ENCODE measurements at places on chromosomes 16 and 17.
A peak's percentile ranks its signal among the peaks of the same experiment; 100 is the strongest.

- no peak for DNase-seq
Measured at GRCh38 chr17:28703552-28704218, 8.0 kb downstream of the PROCA1 start.

- no peak for DNase-seq
Measured at GRCh38 chr17:78126895-78127238, 1.7 kb downstream of the TMC6 start.

DNA sequence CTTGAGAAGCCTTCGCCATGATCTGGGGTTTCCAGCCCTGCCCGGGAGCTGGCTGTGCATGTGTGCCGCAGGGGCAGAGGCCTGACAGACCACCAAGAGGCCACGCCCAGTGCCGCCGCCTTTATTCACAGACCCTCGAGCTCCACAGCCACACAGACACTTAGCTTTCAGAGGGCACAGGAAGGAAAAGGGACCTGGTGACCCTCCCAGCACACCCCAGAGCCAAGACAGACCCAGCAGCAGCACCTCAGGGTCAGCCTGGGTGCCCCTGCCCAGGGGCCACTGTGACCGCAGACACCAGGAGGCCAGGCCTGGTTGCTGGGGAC, 10.8 kb downstream of the MCRIP1 start:
- DNase-seq = no peak

GRCh38 chr17:34610039-34610438, 30.7 kb downstream of the TMEM132E start:
- no peak for DNase-seq

DNA sequence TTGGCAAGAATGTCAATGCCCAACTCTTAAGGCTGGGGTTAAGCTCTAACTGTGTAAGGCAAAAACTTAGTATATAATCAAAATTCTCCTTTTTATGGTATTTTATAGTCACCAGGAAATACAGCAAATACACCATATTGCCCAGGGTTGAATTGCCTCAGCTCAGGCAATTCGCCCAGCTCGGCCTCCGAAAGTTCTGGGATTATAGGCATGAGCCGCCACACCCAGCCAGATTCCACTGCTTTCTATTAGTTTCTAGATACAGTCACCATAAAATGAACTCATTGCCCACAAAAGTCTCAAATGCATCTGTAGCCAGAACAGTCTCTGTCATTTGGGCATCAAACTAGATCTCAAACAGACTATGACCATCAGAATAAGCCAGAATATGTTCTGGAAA, 238.7 kb upstream of the TOX3 start:
- DNase-seq = no peak

DNA sequence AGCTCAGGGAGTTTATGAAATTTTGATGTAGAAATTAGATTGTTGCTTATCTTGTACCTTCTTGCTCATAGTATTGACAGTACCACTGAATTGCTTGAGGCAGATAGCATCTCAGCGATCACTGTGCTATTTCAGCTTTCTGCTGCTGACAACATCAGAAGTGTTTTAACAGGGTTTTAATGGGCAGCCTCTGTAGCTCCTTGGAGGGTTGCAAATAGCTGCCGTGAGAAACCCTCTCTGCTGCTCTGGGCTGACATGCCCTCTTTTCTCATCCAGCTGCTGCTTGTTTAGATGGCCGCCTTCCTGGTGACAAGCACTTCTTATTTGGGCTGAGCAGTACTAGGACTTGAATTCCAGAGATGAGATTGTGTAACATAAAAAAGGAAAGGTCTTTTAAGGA, 180.2 kb upstream of the TBX2 start:
- no peak for DNase-seq

GRCh38 chr16:88597856-88598491, 27.8 kb downstream of the ZC3H18 start:
- no peak for DNase-seq

DNA sequence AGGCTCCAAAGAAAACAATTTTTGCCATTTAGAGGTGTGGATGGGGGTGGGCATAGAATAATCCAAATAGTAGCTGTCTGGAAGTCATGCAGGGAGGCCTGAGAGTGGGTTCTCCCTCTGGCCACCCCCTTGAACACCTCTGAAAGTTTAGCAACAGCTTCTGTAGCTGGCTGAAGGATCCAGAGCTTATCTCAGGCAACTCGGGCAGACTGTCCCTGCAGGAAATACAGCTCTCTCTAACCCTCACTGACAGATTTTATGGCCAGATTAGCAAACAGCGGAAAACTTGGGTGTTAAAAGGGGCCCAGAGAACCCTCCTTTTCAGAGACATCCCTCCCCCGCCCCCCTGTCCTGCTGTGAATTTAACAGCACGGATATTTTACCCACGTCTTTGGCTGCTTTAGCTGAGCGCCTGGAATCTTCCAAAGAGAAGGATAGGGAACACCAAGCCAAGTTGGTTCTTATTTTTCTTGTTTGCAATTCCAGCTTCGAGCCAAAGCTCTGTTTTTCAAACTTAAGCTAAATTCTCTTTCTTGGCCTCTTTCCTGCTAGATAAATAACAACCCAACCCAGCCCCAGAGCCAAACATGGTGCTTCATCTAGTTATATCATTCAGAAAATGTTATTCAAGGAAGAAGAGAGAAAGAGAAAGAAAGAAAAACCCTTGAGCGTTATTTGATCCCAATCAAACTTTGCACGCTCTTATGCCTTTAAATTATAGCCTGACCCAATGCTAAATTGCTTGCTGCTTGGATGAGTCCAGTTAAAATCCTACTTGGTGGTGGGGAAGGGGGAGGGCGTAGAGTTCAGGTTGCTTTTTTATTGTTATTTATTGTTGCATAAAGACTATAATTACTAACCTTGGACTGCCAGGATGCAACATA, 2.3 kb upstream of the HOXB2 start:
- peak; percentile 63 for DNase-seq

GRCh38 chr17:12509801-12510200, 155.9 kb upstream of the MYOCD start:
- no peak for DNase-seq

GRCh38 chr16:53546988-53547391, 44.0 kb upstream of the AKTIP start:
- no peak for DNase-seq

- no peak for DNase-seq
Measured at GRCh38 chr17:34816848-34817247, 144.4 kb downstream of the CCT6B start.

GRCh38 chr17:61450641-61451537, 1.3 kb upstream of the TBX4 start:
- no peak for DNase-seq

- DNase-seq = no peak
Measured at GRCh38 chr17:51463353-51463752, 203.0 kb downstream of the UTP18 start.

GRCh38 chr17:68532826-68533225, 20.6 kb downstream of the PRKAR1A start:
- DNase-seq = no peak

GRCh38 chr17:78748730-78749317, 33.2 kb downstream of the CYTH1 start:
- no peak for DNase-seq

DNA sequence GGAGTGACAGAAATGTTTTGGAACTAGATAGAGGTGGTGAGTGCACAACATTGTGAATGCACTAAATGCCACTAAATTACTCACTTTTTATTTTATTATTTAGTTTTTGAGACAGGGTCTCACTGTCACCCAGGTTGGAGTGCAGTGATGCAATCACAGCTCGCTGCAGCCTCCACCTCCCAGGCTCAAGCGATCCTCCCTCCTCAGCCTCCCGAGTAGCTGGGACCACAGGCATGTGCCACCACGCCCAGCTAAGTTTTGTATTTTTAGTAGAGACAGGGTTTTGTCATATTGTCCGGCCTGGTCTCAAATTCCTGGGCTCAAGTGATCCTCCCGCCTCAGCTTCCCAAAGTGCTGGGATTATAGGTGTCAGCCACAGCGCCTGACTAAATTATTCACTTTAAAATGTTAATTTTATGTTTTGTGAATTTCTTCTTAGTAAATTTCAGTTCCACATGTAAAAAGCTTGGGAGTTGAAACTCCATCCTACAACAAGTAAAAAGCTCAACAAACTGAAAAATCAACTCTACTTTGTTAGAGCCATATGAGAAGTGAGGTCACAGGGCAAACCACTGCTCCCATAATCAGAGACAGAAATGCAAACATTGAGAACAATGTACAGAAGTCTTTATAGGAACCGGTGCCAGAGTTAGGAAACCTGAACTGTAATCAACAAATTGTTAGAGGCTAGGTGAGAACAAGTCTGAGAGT, 13.8 kb upstream of the SLC5A10 start:
- no peak for DNase-seq

GRCh38 chr17:45423304-45423974, 9.2 kb downstream of the ARHGAP27 start:
- no peak for DNase-seq

GRCh38 chr16:51155199-51155607, 4.1 kb upstream of the SALL1 start:
- no peak for DNase-seq

- no peak for DNase-seq
Measured at GRCh38 chr16:75023009-75023408, 24.2 kb downstream of the ZNRF1 start.

DNA sequence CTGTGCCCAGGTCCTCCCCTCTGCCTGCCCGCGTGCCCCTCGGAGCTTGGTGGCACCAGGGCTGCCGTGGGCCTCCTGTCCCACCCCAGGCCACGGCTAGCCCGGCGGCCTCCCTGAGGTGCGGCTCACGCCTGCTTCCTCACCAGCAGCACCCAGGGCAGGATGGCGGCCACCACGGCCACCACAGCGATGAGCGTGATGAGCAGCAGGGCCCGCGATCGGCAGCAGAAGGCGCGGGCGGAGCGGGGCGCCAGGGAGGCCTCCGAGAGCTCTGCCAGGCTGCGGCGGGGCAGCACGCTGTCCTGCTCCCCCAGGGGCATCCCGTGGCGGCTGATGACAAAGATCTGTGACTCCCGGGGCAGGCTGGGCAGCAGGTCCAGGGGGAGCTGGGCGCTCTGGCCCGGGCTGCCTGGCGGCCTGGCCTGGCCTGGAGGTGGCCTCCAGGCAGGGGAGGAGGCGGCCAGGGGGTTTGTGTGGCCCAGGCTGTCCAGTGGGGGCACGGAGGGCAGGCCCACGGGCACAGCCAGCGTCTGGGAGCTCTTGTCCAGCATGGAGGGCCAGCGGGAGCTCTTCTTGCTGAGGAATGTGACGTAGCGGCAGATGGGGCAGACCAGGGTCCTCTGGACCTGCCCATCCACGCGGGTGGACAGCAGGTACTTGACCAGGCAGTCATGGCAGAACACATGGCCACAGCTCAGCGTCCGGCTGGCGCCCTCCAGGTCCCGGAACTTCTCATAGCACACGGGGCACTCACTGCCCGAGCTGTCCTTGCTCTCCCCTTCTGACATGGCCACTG, 4.8 kb downstream of the RNF222 start:
- DNase-seq = no peak

DNA sequence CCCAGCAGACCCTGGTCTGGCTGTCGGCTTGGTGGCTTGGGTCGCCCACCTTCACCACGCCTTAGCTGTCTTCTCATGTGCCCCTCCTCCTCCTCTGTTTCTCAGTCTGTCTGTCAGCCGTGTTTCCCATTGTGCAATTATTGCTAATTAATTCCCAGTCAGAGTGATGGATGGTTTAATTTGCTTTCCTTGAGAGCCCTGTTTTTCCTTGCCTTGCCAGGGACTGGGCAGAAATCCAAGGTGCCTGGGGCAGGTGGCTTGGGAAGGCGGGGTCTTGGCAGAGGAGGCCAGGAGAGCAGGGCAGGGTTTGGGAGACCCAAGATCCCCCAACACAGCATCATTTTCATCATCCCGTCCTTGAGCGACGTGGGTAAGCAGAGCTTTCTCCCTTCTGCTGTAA, 21.3 kb downstream of the NECAB2 start:
- no peak for DNase-seq

GRCh38 chr17:56913353-56913866, 439 bp downstream of the TRIM25 start:
- no peak for DNase-seq

GRCh38 chr17:69995476-69995875, 79.5 kb upstream of the KCNJ16 start:
- DNase-seq = no peak

- DNase-seq = no peak
Measured at GRCh38 chr17:77651988-77652387, 306.5 kb upstream of the TNRC6C start.

GRCh38 chr16:7731141-7731540, 398.5 kb downstream of the RBFOX1 start:
- DNase-seq = no peak

GRCh38 chr17:14089179-14089578, 19.9 kb downstream of the COX10 start:
- no peak for DNase-seq

GRCh38 chr17:57752031-57752905, 7.2 kb upstream of the CCDC182 start:
- no peak for DNase-seq

- no peak for DNase-seq
Measured at GRCh38 chr16:80744856-80745255, 59.5 kb downstream of the CDYL2 start.

DNA sequence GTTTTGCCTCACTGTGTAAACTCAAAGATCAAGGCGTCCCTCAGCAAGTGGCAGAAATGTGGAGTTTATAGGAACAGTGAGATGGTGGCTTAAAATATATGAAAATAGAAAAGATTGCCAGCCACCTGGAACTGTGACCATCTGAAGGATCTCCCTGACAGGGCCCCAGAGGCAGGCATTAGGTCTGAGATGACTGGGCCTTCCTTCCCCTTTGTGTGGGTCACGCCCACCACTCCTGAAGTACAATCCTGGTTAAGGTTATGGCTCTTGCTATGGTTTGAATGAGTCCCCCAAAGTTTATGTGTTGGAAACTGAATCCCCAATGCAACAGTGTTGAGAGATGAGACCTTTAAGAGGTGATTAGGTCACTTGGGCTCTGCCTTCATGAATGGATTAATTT, 6.4 kb downstream of the ST6GALNAC2 start:
- DNase-seq = no peak

GRCh38 chr16:73166947-73167550, 119.1 kb upstream of the ZFHX3 start:
- DNase-seq = no peak

DNA sequence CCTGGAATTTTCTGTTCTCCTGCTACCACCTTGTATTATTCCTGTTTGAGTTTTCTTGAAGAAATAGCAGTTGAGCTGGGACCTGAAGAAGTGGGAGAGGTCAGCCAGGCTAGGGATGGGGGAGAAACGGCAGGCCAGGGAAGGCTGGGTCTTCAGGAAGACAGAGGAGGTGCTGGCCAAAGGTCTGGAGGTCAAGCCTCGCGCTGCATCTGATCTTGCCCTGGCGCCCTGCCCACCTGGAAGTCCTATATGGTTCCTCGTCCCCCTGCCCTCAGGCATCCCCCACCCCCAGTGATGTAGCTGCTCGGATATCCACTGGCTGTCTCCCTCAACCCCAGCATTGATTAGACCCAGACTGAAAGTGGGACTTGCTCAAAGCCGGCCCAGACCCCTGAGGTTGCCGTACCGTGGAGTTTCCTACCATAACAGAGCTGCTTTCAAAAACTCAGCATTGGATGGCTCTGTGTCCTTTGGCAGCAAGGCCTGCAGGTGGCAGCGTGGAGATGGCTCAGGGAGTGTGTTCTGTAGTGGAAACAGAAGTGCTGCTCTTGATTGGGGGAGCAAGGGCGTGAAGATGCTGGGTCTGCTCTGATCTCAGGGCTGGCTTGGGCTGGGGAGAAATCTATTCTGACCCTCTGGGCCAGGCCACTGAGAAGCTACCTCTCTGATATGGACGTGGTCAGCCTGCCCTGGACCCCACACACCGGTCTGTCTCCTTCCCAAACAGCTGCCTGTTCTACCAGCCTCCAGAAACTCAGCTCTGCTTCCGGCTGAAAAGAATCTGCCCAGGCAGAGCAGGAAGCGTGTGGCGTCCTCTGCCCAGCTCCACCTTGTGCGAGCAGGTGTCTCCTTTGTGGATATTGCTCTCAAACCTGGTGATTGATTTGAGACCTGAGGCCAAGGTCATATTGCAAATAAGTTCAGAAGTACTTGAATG, 107.0 kb upstream of the CACNG5 start:
- DNase-seq = peak; percentile 27

GRCh38 chr17:33520426-33521330, 227.6 kb upstream of the ASIC2 start:
- DNase-seq = no peak

Data from NCI-H446 treated with DMSO at 0.1 percent for 48 hours (cell line).